ENCODE measurements at places on chromosomes 6 and 20.

- DNase-seq, result no peak
Observed at GRCh38 chr6:161303628-161304340, 29.9 kb upstream of the AGPAT4 start.

DNA sequence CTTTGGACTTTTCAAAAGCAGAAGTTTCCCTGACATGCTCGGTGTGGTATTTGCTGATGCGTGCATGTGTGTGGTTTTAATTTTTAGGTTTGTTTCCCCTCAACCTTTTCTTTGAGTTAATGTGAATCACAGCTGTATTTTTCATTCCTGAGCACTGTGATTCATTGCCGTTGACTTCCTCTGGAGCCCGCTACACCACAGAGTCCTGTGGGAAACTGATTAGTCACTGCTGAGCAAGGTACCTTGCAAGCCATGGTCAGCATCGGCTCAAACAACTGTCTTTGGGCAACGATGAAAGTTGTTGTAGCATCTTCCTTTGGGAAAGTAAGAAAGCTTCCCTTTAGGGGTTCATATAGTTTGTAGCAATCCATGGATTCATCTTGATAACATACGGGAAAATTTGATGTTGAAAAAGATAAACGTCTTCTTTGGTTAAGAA is 57.5 kb downstream of the RIN2 start:
- DNase-seq, result no peak

DNA sequence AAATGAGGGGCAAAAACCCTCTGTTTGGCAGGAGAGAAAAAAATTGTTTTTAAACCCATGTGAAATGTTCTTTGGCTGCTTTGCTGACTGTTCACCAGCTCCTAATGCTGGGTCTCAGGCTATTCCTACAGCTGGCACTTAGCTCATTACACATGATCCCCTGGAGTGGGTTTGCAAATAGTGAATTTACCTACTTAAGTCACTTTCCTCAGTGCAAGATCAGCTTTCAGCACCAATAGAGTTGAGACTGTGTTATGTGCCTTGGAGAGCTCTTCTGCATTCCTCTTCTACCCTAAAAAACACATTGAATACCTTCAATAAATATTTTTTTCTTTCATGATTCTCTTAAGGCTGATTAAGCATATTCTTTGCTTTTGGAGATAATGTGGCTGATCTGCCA is 58.4 kb upstream of the PRDM1 start:
- no peak for DNase-seq

GRCh38 chr6:23510778-23511510 is 615.1 kb upstream of the NRSN1 start:
- no peak for DNase-seq

GRCh38 chr20:39904476-39905112 is 784.4 kb downstream of the MAFB start:
- no peak for DNase-seq

DNA sequence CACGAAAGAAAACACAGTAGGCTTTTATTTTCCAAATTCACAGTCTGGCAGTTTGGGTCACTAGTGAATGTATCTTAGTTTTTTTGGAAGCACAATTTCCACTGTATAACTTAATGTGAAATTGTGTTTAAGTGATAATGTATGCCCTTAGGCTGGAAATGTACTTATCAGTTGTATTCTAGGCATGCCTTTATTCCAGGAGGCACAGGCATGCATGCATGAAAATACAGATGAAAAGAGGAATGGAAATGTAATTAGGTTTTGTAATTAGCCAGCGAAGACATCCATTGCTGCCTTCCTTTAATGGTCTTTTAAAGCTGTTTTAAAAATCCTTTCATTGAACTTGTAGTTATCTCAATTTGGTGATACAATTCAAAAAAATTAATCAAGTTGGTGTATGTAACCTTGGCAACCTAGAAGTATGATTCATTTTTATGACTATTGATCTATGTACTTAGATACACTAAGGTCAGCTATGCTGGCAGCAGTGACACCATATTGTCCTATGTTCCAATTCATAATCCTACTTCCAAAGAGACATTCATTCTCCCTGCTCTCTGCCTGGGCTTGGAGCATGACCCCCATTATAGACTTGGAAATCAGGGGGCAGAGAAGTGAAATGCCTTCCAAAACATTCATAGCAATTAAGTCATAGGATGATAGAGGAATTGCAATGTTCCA is 73.1 kb downstream of the SNAP25 start:
- no peak for DNase-seq

GRCh38 chr6:126957721-126958120 is 160.8 kb upstream of the RSPO3 start:
- DNase-seq, result no peak

DNA sequence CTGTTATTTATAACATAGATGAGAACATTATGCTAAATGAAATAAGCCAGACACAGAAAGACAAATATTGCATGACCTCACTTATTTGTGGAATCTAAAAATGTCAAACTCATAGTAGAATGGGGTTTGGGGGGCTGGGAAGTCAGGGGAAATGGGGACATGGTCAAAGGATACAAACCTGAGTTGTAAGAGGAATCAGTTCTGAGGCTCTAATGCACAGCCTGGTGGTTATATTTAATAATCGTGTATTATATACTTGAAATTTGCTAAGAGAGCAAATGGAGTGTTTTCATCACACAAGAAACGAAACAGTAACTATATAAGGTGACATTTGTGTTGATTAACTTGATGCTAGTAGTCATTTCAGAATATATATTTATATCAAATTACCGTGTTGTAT is 40.8 kb upstream of the GFOD1 start:
- no peak for DNase-seq

GRCh38 chr6:9405369-9405768 is 970.0 kb upstream of the SLC35B3 start:
- DNase-seq, result no peak

DNA sequence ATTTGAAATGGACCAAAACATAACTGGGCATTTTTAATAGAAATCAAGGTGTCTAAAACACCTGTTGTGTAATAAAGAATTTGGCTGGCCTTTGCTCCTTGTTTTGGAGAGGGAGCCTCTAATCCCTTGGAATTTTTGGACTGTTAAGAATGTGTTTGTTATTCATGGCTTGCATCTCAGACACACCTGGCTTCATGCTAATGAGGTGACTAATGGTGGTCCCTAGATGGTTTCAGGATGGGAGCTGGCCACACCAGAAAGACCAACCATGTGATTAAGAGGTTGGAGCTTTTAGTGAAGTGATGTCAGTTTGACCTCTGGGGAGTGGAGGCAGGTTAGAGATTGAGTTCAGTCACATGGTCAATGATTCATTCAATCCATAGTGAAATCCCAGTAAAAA is 328.4 kb downstream of the DHX35 start:
- DNase-seq, result no peak

DNA sequence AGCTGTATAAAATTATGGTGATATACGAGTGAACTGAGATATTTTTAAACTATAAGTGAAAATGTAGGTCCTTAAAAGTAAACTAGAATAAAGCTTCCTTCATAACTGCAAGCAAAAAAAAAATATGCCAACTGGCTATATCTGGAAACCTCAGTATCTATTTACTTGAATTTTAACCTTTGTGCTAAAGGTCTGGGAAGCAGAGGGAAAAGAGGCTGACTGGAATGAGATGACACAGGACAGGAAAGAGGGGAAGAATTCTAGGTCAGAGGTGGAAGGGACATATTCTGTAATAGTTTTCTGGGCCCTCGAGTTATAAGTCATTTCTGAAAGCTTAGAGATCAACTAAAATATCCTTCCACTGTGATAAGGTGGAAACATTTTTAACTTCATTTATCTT is 46.8 kb downstream of the AIG1 start:
- no peak for DNase-seq

- DNase-seq, result no peak
Observed at GRCh38 chr6:52579006-52579660, 2.3 kb upstream of the TRAM2 start.
